ENCODE measurements at places on chromosomes 5 and 9. TPM values are rescaled to one million over a fixed set of nuclear protein-coding genes. Genes with fewer than 3 reads are reported as not detected.

KIF12 gene
- 11.6 TPM for total RNA-seq

NMUR2 gene
- total RNA-seq, result not detected

SLC4A9 gene
- 0.45 TPM for total RNA-seq

DNA sequence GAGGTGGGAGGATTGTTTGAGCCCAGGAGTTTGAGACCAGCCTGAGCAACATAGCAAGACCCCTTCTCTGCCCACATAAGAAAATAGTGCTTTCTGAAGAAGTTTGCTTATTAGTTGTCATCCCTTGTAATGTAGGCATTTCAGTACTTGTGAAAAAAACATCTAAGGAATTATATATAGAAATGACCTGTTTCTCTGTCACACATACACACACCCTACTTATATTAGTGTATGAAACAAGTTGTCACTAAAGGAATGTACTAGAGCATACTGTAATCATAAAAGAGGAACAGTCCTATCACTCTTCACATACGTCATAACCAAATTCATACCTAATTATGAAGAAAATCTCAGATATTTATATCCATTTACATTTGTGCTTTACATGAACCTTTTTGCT, 122.0 kb downstream of the NIPBL start:
- no peak for DNase-seq

DNA sequence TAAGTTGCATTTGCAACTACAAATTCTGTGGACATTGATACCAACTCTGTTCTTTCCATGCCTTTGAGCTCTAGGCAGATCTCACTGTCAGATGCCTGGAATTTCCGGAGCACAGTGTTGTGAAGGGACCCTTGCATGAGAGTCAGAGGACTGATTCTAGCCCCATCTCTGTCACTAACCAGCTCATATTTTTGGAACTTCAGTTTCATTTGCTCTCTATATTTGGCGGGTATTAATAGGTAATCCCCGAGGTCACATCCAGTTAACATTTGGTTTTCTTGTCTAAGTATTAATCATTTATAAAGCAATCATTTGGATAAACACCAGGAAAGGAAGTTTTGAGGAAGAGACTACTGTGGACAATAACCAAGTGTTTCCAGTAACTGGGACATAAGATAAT, 115.7 kb downstream of the MAN2A1 start:
- DNase-seq, result no peak

DNA sequence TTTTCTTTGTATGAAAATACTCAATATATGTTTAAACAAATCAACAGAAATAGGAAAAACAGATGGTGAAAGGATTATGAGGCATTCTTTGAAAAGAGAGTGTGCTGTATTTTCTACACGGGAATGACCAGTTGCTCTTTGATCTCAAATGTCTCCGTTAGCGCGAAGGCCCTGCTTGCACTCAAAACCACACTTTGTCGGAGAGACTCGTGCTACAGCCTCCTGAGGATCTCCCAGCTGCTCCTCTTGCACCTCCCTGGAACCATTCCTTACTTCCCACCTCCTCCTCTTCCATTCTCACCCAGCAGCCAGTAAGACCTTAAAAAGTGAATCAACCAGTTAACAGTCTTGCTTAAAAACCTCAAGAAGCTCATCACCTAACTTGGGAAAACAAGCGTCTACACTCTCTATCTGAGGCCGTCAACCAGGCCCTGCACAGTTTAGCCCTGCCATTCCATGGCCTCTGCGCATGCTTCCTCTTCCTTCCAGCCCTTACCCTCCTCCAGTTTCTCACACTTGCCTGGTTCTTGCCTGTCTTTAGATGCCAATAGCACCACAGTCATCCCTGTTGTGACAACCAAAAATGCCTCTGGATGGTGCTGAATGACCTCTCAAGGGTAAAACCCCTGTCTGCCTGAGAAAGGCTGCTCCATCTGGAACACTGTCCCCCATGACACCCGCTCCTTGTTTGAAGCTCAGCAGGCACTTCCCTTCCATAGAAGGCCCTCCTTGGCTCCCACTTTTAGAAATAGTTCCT, 594.7 kb upstream of the WWC1 start:
- no peak for DNase-seq

DNA sequence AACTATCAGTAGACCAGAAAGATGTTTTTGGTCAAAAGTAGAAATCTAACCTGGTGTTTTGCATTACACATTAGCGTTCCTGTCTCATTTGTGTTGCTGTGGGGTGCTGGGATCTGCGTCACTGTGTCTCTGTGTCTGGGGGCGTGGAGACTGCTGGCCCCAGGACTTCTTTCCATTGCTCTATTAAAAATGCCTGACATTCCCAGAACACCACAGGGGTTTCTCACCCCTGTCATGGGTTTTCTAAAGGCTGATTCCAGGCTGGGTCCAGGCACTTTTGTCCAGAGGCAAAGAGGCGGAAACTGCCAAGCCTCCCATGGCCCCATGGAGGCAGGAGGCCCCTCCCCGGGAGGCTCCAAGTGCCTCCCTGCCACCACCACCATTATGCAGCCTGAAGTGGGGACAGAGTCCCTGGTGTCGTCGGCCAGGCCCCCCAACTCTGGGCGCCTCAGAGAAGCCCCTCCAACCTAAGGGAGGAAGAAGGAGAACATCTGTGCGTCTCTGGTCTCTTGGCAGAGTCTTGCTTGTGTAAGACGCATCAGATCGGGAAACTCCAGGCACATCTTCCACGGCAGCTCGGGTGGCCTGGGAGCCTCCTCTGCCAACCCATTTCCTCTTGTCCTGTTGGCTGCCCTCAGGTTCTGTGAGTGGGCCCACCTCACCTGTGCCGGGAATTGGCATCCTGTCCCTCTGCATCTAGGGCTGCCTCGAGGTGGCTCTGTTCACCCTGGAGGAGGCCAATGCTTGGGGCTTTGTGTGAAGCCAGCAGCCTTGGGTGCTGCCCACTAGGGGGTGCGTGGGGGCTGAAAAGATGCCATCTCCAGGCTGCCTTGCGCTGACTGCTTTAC, 13.8 kb upstream of the PLEKHG4B start:
- no peak for DNase-seq

Data from cerebellum (tissue), 4 donors.